ENCODE measurements at places on chromosomes 7 and 10.

DNA sequence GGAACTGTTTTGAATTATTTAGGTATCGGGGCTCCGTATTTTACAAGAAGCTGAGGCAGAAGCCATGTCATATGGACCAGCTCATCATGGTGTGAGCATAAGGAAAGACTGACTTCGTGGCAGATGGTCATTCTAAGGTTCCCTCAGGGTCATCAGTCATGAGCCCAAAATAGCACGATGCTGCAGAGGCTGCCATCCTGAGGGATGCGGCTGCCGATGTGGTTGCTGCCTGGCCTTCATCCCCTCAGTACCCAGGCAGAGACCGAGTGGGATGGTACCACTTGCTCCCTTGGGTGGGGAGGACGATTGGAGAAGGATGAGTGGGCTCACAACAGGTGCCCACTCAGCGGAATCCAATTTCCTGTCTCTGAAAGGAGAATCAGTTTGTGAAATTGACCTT is 490.3 kb downstream of the SDK1 start:
- DNase-seq, result no peak

- DNase-seq, result no peak
Observed at GRCh38 chr7:28773423-28774145, 184.5 kb downstream of the TRIL start.

- DNase-seq, result no peak
Observed at GRCh38 chr7:106050002-106050745, 61.9 kb downstream of the SYPL1 start.

GRCh38 chr7:32250471-32251260 is 180.5 kb upstream of the PDE1C start:
- no peak for DNase-seq

- DNase-seq, result no peak
Observed at GRCh38 chr10:48938281-48938680, 1.4 kb downstream of the LRRC18 start.

- DNase-seq, result no peak
Observed at GRCh38 chr10:1851762-1852161, 114.4 kb upstream of the ADARB2 start.
